Hematopoietic multipotent progenitor cell treated with erythropoietin and hydrocortisone succinate and interleukin-3 and kit ligand, for 17 days (in vitro differentiated cells): ENCODE measurements at places on chromosomes 7 and 10.

DNA sequence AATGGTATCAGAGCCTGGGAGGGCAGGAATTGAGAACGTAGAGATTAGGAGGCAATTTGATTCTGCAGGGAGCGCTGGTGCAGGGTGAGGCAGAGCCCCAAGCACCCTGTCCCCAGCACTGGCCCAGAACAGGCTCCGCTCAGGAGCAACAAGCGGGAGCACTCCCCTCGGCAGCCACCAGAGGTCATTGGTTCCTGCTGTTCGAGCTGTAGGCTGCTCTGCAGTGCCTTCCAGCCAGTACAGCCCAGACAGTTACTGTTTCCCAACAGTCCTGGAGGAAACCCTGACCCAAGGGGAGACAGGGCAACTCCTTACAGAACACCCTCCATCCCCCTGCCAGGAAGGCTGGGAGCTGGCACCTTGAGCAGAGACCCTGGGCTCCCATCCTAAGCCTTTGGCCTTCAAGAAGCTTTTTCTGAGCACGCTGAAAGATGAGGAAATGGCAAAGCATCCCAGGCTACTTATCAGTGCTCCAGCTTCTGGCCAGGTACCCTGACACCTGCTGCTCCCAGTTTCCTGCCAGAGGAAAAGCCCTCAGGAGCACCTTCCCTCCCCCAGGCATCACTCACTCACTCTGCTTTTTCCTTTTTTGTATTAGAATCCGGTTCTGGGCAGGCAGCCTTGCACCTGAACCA is 71.2 kb upstream of the EFCAB10 start:
- peak; percentile 49 for DNase-seq

DNA sequence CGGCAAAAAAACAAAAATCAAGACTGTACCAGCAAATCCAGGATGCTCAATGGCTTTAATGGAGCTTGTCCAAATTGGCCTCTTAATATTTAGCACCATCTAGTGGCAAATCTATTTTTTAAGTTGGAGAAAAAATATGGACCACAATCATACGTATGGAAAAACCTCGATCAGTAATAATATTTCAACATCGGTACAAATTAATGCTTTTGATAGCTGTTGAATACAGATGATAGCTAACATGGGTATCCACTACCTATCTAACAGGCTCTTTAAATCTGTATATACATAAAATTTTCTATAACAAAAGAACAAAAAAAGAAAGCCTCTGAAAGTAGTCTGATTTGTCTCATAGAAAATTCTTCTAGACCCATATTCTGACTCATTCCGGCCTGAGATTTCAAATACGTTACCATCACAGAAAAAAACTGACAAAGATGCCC is 29.2 kb downstream of the COA1 start:
- DNase-seq, result peak; percentile 81

- DNase-seq, result no peak
Observed at GRCh38 chr7:147478796-147479195, 1111.8 kb upstream of the C7orf33 start.

- no peak for DNase-seq
Observed at GRCh38 chr7:81201188-81201587, 282.3 kb upstream of the SEMA3C start.

DNA sequence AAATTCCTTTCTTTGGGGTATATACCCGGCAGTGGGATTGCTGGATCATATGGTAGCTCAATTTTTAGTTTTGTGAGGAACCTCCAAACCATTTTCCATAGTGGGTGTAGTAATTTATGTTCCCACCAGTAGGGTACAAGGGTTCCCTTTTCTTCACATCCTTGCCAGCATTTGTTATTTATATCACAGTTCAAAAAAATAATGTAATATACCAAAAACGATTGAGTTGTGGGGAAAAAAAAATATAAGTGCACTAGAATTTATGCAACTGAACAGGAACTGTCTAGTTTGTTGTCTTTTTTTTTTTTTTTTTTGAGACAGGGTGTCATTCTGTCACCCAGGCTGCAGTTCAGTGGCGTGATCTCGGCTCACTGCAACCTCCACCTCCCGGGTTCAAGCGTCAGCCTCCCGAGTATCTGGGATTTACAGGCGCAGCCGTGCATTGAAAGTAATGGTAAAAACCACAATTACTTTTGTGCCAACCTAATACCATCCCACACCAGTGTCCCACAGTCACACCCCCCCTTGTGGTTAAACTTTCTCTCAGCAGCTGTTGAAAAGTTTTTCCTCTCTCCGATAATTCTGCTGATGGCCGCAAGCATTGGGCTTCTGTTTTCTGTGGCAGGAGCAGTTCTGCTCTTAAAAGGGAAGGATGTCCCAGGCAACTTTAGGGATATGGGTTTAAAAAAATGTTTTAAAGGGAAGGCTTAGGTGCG is 6.8 kb upstream of the LAT2 start:
- peak; percentile 27 for DNase-seq

GRCh38 chr10:94500063-94500462 is 45.5 kb upstream of the HELLS start:
- DNase-seq, result no peak

DNA sequence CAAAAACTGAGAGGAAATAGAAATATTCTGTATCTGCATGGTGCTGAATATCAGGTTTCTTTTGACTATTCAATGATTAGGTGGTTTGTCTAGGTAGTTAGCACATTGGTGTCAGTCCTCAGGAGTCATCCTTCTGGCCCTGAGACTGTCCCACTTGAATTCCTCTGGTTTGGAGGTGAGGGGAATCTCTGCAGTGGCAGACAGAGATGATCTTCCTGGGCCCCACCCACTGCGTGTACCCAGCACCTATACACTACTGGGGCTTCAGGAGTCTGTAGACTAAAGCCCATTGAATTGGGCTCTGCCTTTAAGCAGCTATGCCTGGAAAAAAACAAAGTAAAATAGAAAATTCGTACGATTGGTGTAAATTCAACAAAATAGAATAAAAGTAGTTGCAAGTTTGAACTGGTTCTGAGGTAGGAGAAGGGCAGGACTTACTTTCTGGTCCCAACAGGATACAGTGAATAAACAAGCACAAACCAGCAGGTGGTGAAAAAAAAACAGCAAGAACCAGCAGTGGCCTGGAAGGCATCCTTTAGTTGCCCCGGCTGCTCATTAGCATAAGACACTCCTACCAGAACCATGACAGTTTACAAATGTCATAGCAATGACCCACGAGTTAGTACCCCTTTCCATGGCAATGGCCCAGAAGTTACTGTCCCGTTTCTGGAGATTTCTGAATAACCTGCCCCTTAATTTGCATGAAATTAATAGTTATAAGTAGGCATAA is 1.7 kb downstream of the LIPM start:
- DNase-seq, result no peak

GRCh38 chr10:34780818-34781380 is 34.2 kb downstream of the PARD3 start:
- DNase-seq, result no peak

DNA sequence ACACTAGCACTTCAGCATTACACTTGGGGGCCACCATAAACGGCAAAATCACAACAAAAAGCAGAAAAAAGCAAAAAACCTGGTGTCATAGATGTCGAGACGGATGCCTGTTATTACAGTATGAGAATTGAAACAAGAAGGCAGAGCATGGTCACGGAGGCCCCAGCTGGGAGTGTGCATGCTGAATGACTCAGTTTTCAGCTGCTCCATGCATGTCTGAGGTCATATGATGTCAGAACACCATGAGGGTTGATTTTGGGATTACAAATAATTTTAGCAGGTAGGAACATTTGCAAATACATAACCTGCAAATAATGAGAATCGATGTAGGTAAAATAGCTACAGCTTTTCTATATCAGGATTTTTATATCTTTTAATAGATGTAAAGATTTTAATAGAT is 19.1 kb downstream of the ZMYND11 start:
- DNase-seq, result no peak

DNA sequence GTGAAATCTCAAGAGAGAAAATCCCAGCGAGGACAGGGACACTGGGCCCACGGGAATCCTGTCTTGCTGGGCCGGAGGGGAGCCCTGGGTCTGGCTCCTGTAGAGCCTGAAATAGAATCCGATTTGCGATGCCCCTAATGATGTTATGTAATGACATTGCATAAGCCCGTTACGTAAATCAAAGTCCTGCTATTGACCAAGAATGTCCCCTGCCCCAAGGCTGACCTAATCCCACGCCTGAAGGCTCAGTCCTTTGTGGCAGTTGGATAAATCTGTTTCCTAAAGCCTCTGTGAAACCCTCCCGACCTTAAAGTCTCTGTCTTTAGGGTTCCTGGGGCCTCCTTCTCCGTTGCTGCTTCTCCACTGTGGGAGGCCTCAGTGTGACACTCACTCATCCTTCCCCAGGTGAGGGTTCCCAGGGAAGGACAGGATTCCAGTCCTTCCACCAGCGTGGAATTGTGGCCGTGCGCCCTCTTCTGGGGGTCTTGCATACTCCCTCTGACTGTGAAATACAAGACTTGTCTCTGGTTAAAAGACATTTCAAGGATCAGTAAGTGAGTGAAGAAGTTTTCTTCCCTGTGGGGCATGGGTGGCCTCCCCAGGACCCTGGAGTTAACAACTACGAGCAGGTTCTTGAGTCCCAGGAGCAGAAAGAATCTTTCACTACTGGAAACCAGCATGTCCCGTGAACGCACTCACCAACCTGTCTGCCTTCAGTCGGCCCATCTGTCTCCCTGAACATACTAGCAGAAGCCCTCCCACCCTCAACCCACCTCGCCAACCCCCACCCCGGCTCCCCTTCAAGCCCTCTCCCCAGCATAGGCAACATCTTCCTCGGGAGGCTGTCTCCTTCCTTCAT is 19.8 kb downstream of the ZNF467 start:
- no peak for DNase-seq

DNA sequence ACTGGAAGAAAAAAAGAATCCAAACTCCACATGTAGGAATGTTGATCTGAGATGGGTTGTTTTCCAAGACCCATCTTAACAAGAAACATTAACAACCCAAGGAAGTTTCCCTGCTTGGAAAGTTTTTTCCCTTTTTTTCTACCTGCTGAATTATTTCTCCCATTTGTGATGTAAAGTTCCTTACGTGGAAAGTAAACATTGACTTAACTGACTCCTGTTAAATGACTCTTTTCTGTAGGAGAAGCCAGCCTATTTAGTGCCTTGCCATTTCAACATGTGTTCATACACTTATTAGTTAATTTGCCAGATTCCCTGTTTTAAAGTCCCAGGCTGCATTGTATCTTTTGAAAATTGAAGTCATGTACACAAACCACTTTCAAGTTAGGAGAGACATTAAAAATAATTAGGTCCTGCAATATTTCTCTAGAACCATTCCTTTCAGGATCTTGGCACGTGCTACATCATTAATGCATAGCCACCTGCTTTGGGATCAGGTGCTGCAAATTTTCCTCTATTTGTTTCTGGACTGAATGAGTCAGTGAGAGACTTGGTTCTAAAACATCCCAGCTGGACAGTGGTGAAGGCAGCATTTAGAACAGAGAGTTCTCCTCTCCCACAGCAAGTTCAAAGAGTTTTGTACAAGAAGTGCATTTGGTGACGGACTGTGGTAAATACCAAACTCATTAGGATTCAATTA is 698.5 kb downstream of the SUGCT start:
- no peak for DNase-seq

DNA sequence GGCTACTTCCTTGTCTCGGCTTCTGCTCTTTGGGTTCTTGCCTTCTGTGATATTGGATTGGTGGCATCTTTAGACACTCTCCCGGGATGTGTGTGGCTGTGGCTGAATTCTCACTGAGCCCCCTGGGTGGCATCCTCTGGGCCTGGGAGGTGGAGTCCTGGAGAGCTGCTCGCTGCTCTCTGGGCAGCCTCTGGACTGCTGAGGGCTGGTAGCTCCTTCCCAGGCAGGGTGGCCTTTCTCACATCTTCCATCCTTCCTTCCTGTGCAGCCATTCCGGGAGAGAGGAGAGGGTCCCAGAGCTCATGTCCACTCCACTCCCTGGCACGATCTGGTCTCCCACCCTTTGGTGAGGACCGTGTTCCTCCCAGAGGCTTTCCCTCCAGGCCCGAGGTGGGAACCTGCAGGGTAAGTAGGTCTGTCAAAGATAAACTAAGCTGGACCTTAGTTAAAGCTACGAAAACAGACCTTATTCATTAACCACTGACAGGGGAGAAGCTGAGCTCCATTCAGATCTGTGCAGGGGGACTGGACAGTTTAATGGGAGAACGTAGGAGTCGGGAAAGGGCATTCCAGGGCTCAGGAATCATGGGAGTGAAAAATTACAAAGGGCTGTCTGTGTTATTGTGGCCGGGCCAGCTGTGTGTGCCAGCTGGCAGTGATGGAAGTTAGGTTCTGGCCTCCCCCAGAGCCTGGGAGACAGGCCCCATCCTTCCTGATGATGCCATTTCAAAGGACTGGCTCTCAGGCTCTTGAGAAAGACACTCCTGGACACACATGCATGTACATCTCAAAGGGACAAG is 8.7 kb downstream of the ATP6V0E2 start:
- no peak for DNase-seq

DNA sequence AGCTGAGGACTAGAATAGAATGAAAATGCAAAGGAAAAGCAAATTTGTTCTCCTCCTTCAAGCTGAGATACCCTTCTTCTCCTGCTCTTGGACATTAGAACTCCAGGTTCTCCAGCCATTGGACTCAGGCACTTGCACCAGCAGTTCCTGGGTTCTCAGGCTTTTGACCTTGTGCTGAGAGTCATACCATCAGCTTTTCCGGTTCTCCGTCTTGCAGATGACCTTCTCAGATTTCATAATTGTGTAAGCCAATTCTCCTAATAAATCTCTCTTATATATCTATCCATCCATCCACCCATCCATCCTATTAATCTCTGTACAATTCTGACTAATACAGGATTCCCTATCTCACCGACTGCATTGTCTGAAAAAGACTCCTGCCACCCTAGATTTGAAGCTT is 108.3 kb downstream of the AHR start:
- no peak for DNase-seq

GRCh38 chr7:33893377-33893776 is 12.0 kb upstream of the BMPER start:
- DNase-seq, result no peak

DNA sequence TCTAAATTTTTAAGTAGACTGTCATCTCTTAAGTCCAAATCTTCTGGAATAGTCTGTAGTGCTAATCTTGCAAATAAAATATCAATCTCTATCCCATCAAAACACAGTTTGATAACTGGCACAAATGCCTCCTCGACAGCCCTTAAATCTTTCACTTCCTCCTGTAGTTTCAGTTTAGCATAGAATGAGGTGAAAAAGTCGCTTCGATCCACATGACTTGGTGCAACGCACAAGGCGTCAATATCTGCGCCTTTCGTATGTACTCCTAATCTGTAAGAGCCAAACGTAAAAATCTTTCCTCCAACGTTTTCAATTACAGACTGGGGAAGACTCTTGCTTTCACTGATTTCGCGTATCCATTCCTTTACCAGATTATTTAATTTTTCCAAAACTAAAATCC is 603 bp downstream of the PAPOLB start:
- DNase-seq, result no peak

- peak; percentile 14 for DNase-seq
Observed at GRCh38 chr7:93053949-93054943, 63.5 kb downstream of the SAMD9 start.

- DNase-seq, result no peak
Observed at GRCh38 chr7:156376317-156376716, 264.3 kb upstream of the RNF32 start.

GRCh38 chr7:51298912-51299311 is 17.7 kb downstream of the COBL start:
- DNase-seq, result no peak
